ENCODE measurements at places on chromosomes 6 and 20. TPM values are rescaled to one million over a fixed set of nuclear protein-coding genes. Genes with fewer than 3 reads are reported as not detected.

The DLK2 gene
- 0.47 TPM for total RNA-seq

The SLC35F1 gene
- total RNA-seq: not detected

The SLC2A10 gene
- 0.09 TPM for total RNA-seq

The FAM83C gene
- not detected for total RNA-seq

The TTBK1 gene
- total RNA-seq: 0.07 TPM

The LAMA4 gene
- 0.25 TPM for total RNA-seq

DNA sequence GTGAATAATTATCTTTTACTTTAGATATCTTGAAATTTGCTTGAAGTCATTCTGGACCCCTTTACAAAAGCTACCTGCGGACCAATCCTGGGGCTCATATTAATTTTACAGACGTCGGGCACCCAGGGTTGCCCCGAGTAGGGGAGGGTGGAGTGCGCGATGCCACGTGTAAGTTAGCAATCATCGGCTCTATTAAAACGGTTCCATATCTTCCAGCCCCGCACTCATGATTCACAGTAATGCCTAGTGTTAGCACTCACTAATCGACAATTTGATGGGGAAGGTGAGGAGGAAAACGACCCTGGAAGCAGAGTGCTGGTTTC, 34.9 kb upstream of the TCF21 start:
- no peak overlapping the region for H3K4me3 ChIP-seq
- H3K36me3 ChIP-seq: no peaks in the 10 kb centered on the region
- no peak overlapping the region for H3K27ac ChIP-seq
- peaks cover 23% of the 10 kb centered on the region for H3K27me3 ChIP-seq
- peaks cover 6% of the 10 kb centered on the region for H3K4me1 ChIP-seq
- DNase-seq: no peak

DNA sequence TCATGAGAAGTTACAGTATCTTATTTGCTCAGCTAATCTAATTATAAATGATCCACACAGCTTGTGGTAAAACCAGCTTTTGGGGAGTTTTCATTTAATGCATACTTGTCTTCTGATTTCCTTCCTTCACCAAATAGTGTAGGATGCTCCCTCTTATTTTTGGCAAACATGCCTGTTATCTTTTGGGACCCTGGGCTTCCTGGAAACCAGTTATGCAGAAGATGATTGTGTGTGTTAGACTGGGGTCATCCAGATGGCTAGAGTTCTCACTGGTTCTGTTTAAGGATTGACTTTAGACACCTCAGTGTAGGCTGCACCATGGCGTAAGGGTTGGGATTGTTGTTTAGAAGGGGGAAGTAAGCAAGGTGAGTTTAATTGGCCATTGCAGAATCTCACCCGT, 61.3 kb downstream of the PTPN1 start:
- H3K27me3 ChIP-seq: no peaks in the 10 kb centered on the region
- peaks cover 7% of the 10 kb centered on the region for H3K4me1 ChIP-seq
- peaks cover 87% of the 10 kb centered on the region for H3K36me3 ChIP-seq
- H3K27ac ChIP-seq: peak overlapping the region; percentile 10
- H3K4me3 ChIP-seq: no peak overlapping the region

DNA sequence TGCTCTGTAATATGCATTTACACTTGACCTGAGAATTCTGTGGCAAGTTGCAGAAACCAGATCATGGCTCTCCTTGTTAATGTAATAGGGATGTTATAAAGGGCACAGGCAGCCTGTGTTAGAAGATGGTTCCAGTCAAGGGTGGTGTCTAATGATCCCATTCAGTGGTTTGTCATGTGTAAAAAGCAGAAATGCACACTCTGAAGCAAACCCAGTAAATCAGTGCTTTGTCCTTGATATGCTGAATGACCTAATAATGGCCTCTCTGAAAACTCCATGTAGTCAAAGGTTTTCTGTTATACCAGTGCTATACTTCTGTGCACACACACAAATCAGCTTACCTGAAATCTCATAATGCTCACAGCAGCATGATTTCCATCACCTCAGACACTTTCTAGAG, 66.2 kb downstream of the SOBP start:
- H3K4me1 ChIP-seq: no peaks in the 10 kb centered on the region
- H3K4me3 ChIP-seq: no peak overlapping the region
- no peak for DNase-seq
- no peaks in the 10 kb centered on the region for H3K36me3 ChIP-seq
- H3K27me3 ChIP-seq: no peaks in the 10 kb centered on the region
- H3K27ac ChIP-seq: no peak overlapping the region

- H3K27me3 ChIP-seq: no peaks in the 10 kb centered on the region
- no peak overlapping the region for H3K4me3 ChIP-seq
- no peaks in the 10 kb centered on the region for H3K36me3 ChIP-seq
- H3K4me1 ChIP-seq: no peaks in the 10 kb centered on the region
- no peak overlapping the region for H3K27ac ChIP-seq
Observed at GRCh38 chr6:144753023-144753705, 468.0 kb downstream of the UTRN start.

DNA sequence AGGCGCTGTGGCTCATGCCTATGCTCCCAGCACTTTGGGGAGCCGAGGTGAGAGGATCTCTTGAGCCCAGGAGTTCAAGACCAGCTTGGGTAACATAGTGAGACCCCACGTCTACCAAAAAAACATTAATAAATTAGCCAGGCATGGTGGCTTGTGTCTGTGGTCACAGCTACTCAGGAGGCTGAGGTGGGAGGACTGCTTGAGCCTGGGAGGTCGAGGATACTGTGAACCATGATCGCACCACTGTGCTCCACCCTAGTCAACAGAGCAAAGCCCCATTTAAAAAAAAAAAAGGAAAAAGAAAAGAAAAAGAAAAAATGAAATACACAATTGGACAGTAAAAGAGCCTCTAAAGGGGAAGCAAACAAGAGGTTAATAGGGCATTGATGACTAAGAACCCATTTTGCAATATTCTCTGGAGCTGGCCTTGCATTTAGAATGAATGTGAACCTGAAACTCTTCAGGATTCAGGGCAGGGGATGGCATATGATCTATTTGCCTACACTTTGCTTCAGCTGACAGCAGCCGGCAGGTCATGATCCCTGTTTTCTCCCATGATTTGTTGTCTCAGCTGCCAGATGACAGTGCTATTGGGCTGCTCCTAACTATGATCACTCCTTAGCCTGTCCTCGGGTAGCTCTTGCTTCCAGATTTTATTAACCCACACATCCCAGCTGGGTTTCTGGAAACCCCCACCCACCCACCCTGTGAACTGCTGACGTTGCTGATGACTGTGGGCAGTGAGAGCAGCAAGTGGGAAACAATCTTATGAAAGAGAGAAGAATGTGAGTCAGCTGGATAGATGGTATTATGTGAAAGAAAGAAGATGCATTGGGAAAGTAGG, 83.8 kb upstream of the ELOVL5 start:
- H3K27ac ChIP-seq: no peak overlapping the region
- no peak for DNase-seq
- H3K4me3 ChIP-seq: no peak overlapping the region
- no peaks in the 10 kb centered on the region for H3K4me1 ChIP-seq
- no peaks in the 10 kb centered on the region for H3K27me3 ChIP-seq
- H3K36me3 ChIP-seq: no peaks in the 10 kb centered on the region

- H3K4me1 ChIP-seq: peaks cover 18% of the 10 kb centered on the region
- DNase-seq: no peak
- no peak overlapping the region for H3K27ac ChIP-seq
- H3K4me3 ChIP-seq: no peak overlapping the region
Observed at GRCh38 chr6:43475516-43475915, 1.9 kb upstream of the TJAP1 start.

DNA sequence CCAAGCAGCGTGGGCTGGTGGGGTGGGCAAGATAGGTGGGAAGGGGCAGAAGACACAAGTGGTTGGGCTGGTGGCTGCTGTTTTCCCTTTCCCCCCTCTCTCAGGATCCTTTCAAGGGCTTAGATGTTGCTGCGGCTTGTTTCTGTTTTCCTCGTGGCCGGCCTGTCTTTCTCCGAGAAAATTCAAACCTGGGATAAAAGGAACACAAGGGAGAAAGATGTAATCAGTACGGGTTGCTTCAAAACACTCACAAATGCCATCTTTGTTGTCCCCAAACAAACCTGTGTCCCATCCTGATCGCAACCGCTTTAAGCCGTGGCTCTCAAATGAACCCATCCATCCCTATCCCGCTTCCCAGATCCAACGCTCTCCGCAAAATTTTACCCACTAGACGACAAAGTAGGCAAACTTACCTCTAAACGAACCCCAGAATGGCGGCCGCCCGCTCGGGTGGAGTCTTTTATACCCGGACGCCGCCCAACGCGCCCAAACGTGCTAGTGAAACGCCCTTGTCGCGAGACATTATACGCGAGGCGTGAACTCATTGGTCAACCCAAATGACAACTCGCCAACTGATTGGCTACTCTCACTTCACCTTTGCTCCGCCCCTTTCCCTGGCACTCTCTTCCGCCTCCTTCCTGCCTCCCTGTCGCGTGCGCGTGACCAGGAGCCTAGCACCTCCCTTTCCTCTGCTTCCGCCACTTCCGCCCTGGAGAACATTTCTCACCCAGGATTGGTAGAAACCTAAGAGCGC, at the start of gene PPP1R10:
TSS of gene PPP1R10 (minus strand) at position 433 of the 754 bp plus-strand sequence. CDS start 7,299 bp downstream, outside the sequence.
- peaks cover 33% of the 10 kb centered on the region for H3K4me1 ChIP-seq
- peak within 1 kb of the TSS; percentile 88 for H3K4me3 ChIP-seq
- H3K36me3 ChIP-seq: peaks cover 33% of the 10 kb centered on the region
- H3K27me3 ChIP-seq: no peaks in the 10 kb centered on the region
- DNase-seq: peak; percentile 99

DNA sequence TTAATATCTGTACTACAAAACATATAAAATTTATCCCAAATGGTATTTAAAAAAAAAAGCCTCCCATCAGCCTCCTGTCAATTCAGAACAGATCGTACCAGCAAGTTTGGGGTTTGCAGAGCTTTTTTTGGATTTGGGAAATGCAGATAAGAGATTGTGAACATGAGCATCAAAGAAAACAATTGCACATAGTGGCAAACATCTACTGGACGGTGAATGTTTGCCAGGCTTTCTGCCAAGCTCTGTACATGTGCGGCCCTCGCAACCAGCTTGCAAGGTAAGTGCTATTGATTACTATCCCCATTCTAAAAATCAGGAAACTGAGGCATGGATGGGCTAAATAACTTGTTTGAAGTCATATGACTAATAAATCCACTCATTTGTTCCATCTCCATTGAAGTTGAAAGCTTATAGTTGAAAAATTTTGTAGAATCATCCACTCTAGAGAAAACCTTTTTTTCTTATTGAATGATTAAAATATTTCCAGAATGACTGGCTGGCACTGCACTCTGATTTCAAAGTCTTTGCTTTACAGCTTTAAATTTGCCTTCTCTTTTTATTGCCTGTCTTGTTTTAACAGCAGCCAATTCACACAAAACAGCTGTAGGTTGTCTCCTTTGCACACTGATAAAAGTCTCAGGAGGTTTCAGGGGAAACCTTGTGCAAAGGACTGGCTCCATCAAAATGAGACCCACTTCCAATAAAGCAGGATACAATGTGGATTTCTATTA, 37.4 kb upstream of the SIRT5 start:
- no peaks in the 10 kb centered on the region for H3K36me3 ChIP-seq
- no peaks in the 10 kb centered on the region for H3K4me1 ChIP-seq

GRCh38 chr6:165805636-165806035, 142.6 kb upstream of the PDE10A start:
- H3K27me3 ChIP-seq: peaks cover 13% of the 10 kb centered on the region
- no peaks in the 10 kb centered on the region for H3K4me1 ChIP-seq
- H3K36me3 ChIP-seq: no peaks in the 10 kb centered on the region
- H3K4me3 ChIP-seq: no peak overlapping the region

GRCh38 chr20:47921408-47921807, 136.1 kb upstream of the SULF2 start:
- no peaks in the 10 kb centered on the region for H3K4me1 ChIP-seq
- no peak overlapping the region for H3K27ac ChIP-seq
- no peaks in the 10 kb centered on the region for H3K27me3 ChIP-seq
- no peaks in the 10 kb centered on the region for H3K36me3 ChIP-seq
- no peak overlapping the region for H3K4me3 ChIP-seq

DNA sequence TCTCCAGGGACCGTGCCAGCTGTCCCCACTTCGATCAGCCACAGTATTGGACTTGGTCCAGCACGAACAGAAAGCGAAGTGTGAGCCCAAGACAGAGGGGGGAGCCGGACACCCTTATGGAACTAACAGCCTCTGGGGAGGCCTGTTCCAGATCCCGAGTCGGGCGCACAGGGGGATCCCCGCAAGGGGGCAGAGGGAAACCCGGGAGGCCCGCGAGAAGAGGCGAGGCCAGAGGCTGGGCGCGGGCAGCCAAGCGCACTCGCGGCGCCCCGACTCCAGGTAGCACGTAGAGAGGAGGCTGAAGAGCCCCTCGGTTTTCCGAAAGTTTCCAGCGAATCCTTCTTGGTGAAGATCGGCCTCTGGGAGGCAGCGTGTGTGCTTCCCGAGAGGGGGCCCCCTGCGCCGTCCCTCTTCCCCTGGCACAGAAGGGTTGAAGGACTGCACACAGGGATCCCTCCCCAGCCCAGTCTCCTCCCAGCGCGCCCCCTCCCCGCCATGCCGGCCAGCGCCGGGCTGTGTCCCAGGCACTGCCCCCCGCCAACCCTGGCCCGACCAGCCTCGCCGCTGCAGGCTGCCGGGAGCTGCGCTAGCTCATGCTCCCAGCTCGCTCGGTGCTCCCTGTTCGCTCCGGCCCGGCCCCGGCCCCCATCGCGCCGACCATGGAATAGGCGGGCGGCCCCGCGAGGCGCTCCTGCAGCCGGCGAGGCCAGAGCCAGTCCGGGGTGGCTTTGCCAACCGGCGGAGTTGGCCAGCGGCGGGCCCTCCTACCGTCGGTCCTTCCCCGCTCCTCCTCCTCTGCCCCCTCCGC, 577 bp upstream of the SLC24A3 start:
- peaks cover 2% of the 10 kb centered on the region for H3K27me3 ChIP-seq
- no peaks in the 10 kb centered on the region for H3K36me3 ChIP-seq
- no peaks in the 10 kb centered on the region for H3K4me1 ChIP-seq
- H3K4me3 ChIP-seq: no peak overlapping the region
- no peak overlapping the region for H3K27ac ChIP-seq
- DNase-seq: no peak
